Stimulated activated CD8-positive, alpha-beta memory T cell treated with anti-CD3 and anti-CD28 coated beads, Interleukin-12 subunit alpha, Interleukin-12 subunit beta, amount 100 ng/mL, for 1 hour (primary cell): ENCODE measurements at places on chromosomes 5 and 9.

- no peak for DNase-seq
Observed at GRCh38 chr5:141711687-141712086, 29.7 kb upstream of the ARAP3 start.

DNA sequence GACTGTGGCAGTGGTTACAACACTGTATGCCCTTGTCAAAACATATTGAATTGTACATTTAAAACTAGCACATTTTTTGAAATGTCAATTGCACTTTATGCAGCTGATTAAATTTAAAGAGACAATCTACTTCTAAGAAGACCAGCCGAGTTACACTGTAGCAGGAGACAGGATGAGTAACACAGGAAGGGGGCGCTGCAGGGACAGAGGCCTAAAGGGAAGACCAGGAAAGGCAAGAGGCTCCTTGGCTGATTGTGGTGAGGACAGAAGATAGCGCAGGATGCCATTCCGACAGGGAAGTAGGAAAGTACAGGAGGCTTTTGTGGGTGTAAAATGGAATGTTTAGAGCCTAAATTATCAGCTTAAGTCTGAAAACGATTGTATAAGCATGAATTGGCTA, 28.2 kb upstream of the PPP2R2B start:
- no peak for DNase-seq

GRCh38 chr9:38130724-38131123, 61.7 kb upstream of the SHB start:
- DNase-seq = no peak

GRCh38 chr5:177404641-177405179, 4.2 kb upstream of the PFN3 start:
- DNase-seq = no peak

- no peak for DNase-seq
Observed at GRCh38 chr9:21555911-21556310, 73.8 kb upstream of the IFNE start.

- no peak for DNase-seq
Observed at GRCh38 chr9:87095951-87096350, 148.6 kb upstream of the GAS1 start.

- no peak for DNase-seq
Observed at GRCh38 chr5:78562001-78562400, 86.6 kb downstream of the LHFPL2 start.

GRCh38 chr5:110398951-110399350, 327.5 kb downstream of the TMEM232 start:
- no peak for DNase-seq

DNA sequence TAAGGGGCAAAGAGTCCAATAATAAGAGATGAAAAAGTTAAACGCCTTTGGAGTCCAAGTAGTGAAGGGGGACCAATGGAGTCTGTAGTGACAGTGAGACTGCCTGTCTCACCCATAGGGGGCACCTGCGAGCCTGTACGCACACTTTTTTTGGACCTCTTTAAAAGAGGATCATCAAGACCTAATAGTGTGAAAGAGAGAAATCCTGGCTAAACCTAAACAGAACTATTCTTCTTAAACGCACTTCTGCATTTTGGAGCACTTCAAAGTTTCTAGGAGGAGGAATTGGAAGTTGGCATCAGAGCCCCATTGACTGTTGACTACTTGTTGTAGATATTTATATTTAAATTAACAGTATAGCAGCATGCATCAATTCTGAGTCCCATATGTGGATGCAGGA, 636.1 kb upstream of the KLF4 start:
- DNase-seq = no peak

DNA sequence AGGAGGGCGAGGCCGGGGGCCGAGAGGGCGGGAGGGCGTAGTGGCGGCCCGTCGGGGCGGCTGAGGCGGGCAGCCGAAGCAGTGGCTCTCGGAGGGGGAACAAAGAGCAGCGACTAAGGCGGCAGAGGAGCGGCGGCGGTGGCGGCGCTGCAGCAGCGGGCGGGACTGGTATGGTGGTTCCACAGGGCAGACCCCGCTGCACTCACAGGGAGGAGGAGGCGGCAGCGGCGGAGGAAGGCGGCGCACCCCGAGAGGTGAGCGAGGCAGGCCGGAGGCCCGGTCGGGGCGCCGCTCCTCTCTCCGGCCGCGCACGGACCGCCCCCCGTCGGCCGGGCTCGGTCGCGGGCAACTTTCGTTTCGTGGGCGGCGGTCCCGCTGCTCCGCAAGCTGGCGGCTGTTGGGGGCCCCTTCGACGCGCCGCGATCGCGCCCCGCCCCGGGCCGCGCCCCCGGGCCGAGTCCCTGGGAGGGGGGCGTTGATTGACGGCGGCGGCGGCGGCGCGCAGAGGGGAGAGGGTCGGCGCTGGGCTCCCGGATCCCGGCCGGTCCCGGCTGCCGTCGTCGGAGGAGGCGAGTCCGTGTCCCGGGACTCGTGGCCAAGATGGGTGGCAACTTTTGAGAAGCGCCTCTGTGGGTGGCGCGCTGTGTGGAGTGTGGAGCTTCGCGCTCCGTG, 467 bp downstream of the CNOT6 start:
- DNase-seq = peak; percentile 19

- no peak for DNase-seq
Observed at GRCh38 chr9:91694081-91694870, 255.8 kb downstream of the ROR2 start.

DNA sequence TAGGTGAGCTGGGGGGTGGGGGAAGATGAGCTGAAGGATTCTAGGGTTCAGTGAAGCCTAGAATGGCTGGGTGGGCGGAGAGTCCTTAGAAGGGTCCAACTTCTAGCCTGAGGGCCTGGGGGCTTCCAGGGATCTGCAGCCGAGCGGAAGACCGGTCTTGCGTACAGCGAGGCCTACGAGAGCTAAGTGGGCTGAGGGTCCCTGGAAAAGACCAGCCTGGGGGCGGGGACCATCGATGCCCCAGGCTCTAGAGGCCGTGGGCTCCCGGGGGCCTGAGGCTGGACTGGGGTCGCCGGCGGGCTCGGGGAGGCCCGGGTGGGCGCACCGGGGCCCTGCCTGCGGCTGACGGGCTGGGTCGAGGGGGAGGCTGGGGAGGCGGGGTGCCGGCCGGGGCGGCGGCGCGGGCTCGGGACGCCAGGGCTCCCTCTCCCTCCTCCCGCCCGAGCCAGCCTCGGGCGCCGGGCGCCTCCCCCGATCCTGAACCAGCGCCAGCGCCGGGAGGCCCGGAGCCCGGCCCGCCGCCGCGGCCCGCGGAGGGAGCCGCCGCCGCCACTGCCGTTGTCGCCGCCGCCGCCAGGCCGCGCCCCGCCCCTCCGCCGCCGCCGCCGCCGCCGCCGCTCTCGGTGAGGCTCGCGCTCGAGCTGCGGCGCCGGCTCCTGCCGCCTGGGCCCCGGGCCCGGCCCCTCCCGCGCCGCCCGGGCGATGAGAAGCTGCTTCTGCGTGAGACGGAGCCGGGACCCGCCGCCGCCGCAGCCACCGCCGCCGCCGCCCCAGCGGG, at the start of gene MVB12B:
Gene MVB12B, plus strand, starts transcription at position 602 of the 778 bp plus-strand sequence. Its CDS starts 101 bp downstream, at position 703.
- peak; percentile 17 for DNase-seq

DNA sequence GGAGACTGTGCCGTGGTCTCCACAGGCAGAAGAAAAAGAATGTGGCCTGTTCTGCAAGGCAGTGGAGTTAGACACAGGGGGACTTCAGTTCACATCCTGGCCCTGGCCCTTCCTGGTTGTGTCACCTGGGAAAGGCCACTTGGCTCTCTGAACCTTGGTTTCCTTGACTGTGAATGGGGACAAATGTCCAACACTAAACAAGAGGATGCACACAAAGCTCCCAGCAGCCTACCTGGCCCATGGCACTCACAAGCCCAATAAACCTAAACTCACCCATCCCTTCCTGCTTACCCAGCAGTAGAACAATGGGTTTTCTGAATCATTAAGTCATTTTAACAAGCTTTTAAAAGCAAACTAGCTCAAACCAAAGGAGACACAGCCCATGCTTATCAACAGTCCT, 103.9 kb downstream of the FRMD3 start:
- no peak for DNase-seq

DNA sequence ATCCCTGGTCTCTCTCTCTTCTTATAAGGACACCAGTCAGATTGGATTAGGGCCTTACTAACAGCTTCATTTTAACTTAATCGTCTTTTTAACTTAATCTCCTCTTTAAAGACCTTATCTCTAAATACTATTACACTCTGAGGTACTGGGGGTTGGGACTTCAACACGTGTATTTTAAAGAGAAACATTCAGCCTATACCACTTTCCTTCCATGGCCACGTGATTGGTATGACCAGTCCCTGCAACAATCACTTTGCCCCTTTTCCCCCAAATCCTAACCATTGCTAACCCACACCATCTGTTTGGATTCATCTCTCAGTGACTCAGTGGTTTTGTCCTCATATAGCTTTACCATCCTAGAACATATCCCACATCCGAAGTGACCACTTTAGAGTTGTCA, 3.8 kb upstream of the MAN2A1 start:
- no peak for DNase-seq

GRCh38 chr9:6113819-6114218, 98.4 kb upstream of the RANBP6 start:
- no peak for DNase-seq

DNA sequence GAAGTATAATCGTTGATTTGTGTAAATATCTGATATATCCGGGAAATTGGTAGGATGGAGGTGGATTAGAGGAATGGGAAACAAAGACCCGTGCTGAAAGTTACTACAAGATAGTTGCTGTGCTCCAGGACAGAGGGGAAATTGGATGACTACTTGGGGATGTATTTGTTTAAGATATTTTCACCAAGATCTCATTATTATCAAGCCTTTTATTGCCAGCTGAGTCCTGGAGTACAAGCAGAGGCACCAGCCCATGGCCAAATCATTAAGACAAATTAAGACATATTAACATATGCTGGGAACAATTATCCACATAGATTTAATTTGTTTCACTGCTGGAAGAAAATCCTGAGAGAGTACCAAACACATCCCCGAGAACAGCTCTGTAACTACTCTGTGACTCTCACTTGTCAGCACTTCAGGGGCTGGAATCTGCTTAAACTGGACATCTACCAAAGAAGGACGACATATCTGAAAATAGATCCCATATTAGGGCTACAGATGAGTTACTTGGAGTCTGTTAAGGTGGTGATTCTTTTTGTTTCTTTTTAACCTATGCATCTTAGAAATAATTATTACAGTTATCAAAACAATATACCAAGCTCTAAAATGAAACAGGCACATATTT, 68.2 kb downstream of the SLC1A1 start:
- no peak for DNase-seq

GRCh38 chr9:93224591-93224990, 40.7 kb downstream of the WNK2 start:
- no peak for DNase-seq

DNA sequence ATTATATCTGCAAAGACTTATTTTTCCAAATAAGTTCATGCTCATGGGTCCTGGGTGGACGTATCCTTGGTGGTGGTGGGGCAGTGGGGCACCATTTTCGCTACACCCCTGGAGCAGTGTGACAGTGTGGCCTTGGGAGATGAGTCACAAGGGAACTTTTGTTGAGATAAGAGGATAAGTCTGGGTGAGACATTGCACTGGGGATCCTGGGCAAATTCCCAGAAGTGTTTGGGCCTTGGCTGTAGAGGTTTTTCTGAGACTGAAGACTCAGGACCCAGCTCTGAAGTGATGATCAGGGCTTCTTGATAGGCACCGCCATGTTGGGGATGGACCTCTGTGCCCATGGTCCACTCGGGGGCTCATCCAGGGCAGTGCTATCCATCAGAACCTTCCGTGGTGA, 149.4 kb downstream of the MACROH2A1 start:
- no peak for DNase-seq

- DNase-seq = no peak
Observed at GRCh38 chr5:101663543-101663942, 632.5 kb downstream of the SLCO4C1 start.

DNA sequence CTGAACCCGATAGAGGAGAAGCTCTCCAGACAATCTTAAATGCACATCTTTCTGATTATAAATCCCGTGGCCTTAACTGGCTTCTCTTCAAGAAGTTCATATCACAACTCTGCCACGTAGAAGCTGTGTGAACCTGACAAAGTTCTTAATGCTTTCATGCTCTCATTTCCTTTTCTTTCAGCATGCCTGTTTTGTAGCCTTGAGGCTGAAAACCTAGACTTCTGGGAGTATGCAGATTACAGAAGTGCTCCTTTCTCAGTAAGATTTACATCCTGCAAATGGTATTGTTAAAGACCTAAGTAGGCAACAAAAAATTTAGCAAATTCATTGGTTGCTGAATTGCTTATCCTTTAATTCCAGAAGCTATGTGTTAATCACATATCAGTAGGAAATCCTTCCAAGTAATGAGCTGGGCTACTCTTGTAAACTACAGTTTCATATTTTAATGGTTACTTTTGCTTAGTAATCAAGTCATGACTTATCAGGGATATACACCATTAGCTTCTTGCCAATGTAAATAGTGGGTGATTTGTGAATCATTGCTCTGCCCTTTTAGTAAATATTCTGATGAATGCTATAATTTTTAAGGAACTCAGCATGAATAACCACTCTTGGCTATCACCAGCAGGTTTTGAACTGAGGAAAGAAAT, 334.7 kb downstream of the FBXL7 start:
- no peak for DNase-seq

DNA sequence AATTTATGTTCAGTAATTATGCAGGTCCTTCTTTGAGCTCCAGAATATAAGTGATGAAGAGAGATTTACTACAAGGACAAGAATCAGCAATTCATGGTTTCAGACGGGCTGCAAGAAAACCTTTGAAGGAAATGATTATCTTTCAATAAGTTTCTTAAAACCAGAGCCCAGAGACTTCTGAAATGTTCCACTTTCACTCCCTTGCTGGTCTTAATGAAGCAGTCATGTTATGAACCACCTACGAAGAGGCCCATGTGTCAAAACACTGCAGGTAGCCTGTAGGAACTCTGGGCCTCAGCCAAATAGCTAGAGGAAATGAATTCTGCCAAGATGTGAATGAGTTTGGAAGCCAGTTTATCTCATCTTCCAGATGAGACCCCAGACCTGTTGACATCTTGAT, 505.9 kb upstream of the MEF2C start:
- no peak for DNase-seq

- no peak for DNase-seq
Observed at GRCh38 chr5:16909464-16909863, 26.6 kb downstream of the MYO10 start.

- no peak for DNase-seq
Observed at GRCh38 chr5:36820900-36821299, 55.7 kb upstream of the NIPBL start.

GRCh38 chr5:39730006-39730405, 305.2 kb upstream of the DAB2 start:
- no peak for DNase-seq

GRCh38 chr5:58351190-58351589, 108.7 kb downstream of the PLK2 start:
- DNase-seq = no peak

- DNase-seq = no peak
Observed at GRCh38 chr9:38437193-38437823, 13.1 kb upstream of the IGFBPL1 start.

- DNase-seq = no peak
Observed at GRCh38 chr5:8458038-8458383, 589.1 kb downstream of the MTRR start.

DNA sequence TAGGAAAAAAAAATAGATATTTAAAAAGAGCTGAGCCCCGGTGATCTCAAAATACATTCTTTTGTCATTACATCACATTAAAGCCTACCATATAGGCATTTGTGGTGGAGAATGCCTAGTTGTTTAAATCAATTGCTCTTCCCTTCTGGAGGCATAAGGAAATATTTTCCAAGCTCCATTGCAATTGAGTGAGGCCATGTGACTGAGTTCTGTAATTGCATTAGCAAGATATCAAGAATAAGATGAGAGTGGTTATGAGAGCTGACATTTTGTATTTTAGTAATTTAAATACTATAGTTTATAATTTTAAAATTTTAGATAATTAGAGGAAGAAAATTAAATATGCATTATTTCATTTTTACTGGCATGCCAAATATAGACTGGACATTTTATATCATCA, 1195.9 kb downstream of the DTWD2 start:
- DNase-seq = no peak
